ENCODE measurements at places on chromosomes 7 and 10.

DNA sequence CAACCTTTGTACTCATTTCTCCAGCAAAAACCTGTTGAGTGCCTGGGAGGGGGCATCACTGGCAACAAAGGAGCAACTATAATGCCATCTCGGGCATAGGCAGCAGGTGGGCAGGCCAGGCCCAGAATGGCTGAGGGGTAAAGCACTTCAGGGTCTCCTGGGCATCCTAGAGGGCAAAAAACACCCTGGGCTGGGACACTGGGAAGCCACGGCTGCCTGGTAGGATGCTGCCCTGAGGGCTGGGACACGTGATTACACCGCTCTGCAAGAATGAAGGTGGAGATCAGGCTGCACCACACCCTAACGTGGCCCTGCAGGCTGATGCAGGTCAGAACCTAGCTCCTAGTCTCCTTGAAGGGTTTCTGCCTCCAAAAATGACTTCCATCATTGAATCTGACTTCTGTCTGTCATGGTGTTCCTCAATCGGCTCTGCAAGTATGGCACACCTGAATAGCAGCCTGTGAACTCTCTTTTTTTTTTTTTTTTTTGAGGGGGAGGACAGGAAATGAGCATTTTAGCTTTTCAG lies 4.5 kb upstream of the TRAPPC14 start:
- DNase-seq = no peak

GRCh38 chr10:122592161-122592560 lies 31.6 kb downstream of the DMBT1 start:
- no peak for DNase-seq

DNA sequence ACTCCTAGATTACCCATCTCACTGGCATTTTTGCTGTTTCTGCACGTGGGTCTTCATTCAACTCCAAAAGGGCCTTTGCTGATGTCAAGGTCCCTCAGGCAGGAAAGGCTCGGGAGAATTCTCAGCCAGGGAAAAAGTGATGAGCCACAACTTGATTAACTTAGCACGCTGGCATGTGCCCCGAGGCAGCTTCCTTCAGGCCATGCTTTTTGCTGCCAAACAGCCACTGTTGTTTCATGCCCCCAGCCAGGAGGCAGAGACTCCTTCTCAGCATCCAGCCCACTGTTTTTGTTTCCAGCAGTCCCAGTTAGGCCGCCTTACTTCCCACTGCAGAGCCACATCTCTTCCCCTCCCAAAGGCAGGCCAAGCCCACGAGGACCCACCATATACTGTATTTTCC lies 266.5 kb upstream of the YAE1 start:
- peak; percentile 54 for DNase-seq

DNA sequence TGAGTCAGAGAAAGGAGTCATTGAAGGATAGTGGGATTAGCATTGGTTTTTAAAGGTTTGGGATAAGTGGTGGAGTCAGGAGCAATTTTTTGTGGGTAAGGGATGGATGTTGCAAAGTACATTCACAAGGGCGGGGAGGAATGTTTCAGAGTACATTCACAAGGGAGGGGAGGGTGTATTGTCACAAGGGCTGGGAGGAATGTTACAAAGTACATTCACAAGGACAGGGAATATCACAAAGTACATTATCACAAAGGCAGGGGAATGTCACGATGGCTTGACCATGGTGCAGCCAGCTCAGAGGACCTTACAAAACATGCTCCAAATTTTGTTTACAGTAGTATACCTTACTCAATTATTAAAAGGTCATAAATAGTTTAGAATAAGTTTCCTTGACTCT lies 30.3 kb downstream of the C1GALT1 start:
- no peak for DNase-seq

GRCh38 chr10:794382-794956 lies 105.0 kb upstream of the DIP2C start:
- peak; percentile 57 for DNase-seq

GRCh38 chr10:55500931-55501559 lies 700.0 kb upstream of the PCDH15 start:
- DNase-seq = peak; percentile 14

DNA sequence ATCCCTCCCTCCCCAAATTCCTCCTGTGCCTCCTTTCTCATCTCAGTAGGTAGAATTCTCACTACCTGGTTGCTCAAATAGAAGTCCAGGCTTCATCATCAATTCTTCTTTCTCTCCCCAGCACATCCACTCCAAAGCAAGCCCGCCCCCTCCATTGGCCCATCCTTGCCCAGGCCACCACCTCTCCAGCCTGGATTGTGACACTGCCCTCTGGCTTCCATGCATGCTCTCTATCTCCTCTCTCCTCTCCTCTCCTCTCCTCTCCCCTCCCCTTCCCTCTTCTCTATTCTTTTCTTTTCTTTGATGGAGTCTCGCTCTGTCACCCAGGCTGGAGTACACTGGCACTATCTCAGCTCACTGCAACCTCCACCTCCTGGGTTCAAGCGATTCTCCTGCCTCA lies 144.9 kb downstream of the UBE2H start:
- DNase-seq = peak; percentile 10

DNA sequence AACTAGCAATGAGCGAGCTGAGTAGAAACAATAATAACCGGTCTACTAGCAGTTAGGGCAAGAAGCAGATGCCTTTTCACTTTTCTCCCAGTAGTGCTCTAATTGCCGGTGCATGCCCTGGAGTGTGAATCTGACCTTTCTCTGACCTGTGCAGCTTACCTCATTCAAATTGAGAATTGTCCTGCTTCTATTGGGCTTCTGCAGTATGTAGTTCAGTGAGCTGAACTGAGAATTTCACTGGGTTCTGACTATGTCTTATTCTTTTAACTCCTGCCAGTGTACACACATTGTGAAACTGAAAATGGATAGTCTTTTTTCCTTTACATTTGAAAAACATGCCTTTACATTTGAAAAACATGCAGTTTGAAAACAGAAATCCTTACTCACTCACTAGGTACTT lies 157.9 kb upstream of the GRM3 start:
- no peak for DNase-seq

DNA sequence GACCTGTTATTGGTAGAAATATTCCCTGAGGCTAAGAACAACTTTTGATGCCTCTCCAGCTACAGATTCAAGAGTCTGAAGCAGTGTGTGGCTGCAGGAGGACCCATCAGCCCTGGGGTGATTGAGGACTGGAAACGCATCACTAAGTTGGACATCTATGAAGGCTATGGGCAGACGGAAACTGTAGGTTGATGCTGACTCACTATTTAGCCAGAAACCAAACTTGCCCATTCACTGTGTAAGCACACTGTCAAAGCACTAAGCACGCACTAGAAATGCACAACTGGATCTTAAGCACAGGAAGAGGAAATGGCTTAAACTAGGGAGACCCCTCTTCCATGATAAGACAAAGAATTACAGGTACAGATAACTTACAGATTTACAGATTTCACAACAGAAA lies 20.8 kb downstream of the ACSM6 start:
- DNase-seq = no peak

GRCh38 chr10:33674986-33675599 lies 340.6 kb upstream of the NRP1 start:
- no peak for DNase-seq

GRCh38 chr10:103533827-103534226 lies 40.3 kb downstream of the NEURL1 start:
- DNase-seq = no peak

- no peak for DNase-seq
These were observed 257.9 kb downstream of the PTPRN2 start for GRCh38 chr7:158329686-158330085.
